Stimulated activated CD8-positive, alpha-beta memory T cell treated with anti-CD3 and anti-CD28 coated beads, Interleukin-15, amount 100 ng/mL, for 1 hour (primary cell): ENCODE measurements at places on chromosomes 2 and 18.

DNA sequence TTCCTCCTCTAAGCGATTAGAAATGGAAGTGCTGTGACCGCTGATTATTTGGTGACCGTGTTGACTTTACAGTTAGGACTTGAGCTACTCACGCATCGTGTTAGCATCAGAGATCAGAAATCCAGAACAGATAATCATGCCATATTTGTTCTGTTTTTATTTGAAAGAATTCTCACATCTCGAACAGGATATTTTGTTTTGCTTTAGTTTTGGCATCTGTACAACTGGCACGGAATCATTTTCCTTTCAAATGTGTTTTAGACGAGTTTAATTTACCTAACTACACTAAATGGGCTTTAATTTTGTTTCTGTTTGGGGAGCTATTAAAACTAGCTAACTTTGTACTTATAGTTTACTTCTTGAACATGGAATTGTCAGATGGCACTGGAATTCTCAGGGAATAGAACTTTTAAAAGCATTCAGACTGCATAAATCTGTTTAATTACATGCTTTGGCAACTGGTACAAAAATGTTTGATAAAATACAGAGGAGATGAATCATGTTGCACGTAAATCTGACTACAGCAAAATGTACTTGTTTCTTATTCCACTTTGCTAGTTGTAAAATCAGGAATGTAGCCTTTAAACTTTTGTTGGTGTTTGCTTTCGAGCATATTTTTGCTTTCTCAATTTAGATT, 1.4 kb downstream of the ITPRID2 start:
- no peak for DNase-seq

DNA sequence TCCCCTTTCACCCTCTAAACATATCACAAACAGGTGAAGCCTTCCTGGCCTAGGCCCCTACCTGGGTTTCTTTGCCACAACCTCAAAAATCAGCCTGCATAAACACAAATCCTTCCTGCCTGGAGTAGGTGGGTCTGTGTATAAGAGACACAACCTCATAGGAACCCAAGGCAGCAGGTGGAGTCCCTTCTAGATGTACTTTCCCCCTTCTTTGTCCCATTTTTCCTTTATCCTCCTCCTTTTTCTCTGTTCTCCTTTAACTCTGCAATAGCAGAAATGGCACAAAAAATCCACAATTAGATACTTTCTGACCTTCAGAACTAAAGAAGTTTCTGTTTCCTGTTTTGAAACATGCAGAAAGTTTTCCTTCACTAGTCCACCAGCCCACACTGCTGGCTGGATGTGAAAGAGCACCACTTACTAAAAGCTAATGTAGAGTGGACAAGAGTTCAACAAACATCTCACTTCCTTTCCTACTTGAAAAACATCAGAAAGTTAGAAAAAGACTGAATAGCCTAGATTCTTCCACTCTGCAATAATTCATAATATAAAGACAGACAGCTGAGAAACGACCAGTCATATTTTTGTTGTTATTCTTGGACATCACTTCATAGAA, 11.2 kb downstream of the SLC40A1 start:
- DNase-seq: no peak

- no peak for DNase-seq
These were observed 39.1 kb downstream of the TFCP2L1 start for GRCh38 chr2:121245913-121246312.

GRCh38 chr2:101364878-101365277, 22.4 kb downstream of the CREG2 start:
- no peak for DNase-seq

GRCh38 chr2:176115883-176116813, at the start of gene HOXD10:
TSS of gene HOXD10 (plus strand) at chr2:176116778. CDS start at chr2:176116834, 56 bp downstream.
- DNase-seq: no peak

- DNase-seq: no peak
These were observed 163.6 kb upstream of the COL3A1 start for GRCh38 chr2:188810586-188810985.

DNA sequence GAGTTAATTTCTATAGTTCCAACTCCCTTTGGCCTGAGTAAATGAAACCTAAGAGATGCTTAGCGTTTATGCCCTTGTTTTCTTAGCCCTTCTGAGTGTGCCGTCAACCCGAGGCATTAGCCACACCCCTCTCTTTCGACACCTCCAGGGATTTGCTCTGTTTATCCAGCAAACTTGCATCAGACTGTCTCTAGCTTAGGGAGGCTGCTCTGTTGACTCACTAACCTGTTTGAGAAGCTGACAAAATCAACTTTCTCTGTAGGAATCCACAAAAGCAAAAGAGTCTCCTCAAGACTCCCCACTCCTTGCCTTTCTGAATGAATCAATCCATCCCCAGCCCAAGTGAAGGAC, 317.6 kb downstream of the TNS1 start:
- no peak for DNase-seq

DNA sequence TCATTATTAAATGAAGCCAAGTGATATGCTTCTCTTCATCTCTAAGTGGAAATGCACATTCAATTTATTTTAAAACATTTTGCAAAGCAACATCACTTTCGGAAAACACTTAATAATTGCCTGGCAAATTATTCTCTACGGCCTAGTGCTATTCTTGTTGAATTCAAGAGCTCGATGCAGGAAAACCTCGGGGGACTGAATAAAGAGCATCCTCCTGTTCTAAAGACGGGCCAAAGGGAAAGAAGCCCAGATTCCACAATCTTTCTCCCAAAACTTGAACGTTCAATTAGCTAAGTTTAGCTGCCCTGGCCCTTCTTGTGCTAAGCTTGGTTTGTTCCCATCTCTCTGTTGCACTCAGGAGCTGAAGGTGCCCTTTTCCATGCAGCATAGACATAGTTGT, 23.2 kb upstream of the SEH1L start:
- no peak for DNase-seq

GRCh38 chr2:15591692-15592463, at the start of gene DDX1:
TSS of gene DDX1 (plus strand) at chr2:15591868. CDS start at chr2:15591934, 66 bp downstream.
- peak; percentile 69 for DNase-seq

GRCh38 chr2:117785740-117786139, 28.8 kb upstream of the DDX18 start:
- peak; percentile 14 for DNase-seq

GRCh38 chr2:239065962-239066361, 218.1 kb downstream of the TWIST2 start:
- DNase-seq: no peak

GRCh38 chr2:45291296-45291701, 282.0 kb upstream of the SIX2 start:
- no peak for DNase-seq

GRCh38 chr18:54181856-54182602, 42.4 kb downstream of the MBD2 start:
- DNase-seq: no peak

DNA sequence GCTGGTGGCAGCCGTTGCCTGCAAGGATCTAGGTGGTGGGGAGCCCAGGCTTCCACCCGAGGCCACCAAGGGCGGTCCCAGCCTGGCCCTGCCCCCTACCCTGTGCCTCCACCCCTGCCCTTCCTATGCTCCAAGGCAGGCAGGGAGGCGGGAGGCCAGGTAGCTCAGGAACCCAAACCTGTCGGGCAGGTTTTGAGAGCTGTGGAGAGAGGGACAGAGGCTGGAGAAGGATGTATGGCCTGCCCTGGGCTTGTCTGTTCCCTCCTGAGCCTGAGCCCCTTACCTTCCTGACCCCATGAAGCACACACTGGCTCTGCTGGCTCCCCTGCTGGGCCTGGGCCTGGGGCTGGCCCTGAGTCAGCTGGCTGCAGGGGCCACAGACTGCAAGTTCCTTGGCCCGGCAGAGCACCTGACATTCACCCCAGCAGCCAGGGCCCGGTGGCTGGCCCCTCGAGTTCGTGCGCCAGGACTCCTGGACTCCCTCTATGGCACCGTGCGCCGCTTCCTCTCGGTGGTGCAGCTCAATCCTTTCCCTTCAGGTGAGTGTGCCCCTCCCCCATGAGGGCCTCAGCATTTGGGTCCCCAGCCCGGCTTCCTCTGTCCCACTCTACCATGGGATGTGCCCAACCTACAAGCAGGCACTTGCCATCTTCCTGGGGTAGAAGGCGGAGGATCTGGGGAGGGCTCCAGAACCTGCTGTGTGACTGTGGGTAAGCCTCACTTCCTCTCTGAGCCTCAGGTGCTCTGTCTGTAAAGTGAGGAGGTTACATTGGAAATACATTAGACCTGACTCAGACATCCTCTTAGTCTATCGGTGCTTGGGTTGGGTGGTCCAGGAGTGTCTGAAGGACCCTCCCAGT, at the start of gene PROM2:
PROM2 (plus strand) TSS at position 159 of the 860 bp plus-strand sequence; CDS start at position 296, 137 bp downstream.
- DNase-seq: no peak

GRCh38 chr2:101307503-101307902, 998 bp downstream of the RNF149 start:
- no peak for DNase-seq

DNA sequence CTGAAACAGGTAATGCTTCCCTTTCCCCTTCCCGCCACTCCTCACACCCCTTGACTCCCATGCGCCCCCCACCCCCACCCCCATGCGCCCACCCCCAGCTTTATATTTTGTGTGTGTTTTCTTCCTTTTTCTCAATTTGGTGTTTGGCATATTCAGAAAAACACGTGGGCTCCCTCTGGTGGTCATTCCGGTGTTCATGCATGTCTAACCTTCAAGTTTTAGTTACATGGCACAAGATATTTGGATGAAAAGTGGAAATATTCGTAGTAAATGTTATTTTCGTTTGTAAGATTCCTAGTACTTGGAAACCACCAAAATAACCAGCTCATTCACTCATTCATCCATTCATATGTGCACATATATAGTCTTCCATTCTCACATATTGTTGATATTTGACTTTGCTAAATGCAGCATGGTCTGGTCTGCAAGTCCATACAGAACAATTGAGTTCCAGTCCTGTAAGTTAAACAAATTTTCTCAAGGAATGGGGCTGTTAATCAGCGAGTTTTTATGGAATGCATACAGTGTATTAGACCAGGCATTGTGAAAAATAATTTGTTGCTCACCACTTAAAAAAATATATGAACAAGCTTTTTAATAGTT, 143.6 kb upstream of the MAP3K20 start:
- DNase-seq: peak; percentile 41

DNA sequence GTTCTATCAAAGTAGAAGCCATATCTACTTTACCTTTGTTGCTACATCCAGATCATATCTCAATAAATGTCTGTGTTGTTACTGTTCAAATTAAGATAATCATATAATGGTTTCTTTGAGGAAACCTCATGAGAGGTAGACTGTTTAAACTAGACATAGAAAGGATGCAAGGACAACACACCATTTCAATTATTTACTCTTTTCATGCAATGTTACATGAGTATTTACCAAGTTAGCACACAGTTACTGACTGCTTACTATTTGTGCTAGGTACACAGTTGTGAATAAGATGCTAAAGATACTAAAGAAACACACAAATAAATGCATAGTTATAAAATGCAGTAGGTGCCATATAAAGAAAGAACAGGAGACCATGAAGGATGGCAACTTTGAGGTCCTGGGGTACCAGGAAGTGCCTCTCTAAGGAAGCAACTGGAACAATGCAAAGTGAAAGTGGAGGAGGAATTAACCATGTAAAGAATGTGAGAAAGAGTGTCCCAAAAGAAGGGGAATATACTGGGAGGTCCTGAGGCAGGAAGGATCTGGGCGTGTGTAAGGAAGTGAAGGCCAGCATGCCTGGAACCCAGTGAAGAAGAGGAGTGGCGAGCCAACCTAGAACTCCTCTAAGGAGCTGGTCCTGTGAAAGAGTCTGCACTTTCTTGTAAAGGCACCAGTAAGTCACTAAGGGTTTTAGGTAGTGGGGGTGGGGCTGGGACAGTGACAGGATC, 39.4 kb downstream of the RBMS1 start:
- DNase-seq: no peak

DNA sequence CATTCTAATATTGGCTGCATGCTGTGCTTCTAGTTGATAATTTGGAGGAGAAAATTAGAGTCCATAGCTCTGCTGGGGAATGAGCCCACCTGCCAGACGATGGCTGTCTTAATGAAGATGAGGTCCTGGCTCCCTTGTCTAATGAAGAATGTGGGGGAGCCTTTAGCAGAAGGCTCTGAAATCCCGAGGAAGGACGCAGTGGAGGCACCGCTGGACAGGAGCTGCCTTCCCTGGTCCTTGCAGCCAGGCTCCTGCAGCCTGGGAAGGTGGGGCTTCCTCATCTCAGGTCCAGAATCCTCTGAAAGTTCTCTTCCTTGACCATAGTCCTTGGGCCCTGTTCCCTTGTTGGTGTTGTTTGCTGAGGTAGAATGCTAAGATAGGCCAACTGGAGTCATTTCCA, 208.3 kb downstream of the AGAP1 start:
- DNase-seq: no peak

- no peak for DNase-seq
These were observed 26.2 kb downstream of the TRIB2 start for GRCh38 chr2:12742891-12743290.

DNA sequence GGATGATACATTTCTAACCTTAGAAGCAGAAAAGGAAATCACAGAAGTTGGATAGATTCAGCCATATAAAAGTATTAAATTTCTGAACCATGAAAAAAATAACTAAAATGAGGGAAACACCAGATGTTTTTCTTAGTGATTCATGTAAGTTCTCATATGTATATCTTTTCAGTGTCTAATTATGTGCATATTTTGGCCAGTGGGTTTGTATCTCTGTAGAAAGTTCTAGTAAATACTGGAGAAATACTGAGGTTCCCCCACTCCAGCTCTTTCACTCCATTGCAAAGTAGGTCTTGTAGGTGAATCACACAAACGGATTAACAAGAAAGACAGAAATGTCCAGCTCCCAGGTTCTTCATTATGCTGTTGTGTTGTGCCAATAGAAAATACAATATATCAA, 222.3 kb downstream of the NEDD4L start:
- no peak for DNase-seq

DNA sequence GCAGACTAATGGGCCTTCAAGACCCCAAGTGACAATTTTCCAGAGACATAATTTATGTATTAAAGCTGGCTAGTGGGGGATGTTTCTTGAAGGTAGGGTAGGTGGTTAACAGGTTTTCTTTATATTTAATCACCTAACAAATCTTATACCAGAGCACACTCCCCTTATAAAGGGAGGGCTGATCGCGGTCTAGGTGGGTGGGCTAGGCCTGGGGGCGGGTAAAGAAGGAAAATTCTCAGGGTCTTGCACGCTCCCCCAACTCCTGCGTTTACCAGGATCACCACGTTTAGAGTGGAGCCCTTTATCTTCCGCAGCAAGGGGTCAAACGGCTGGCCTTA, 19.9 kb upstream of the CXXC1 start:
- DNase-seq: no peak

DNA sequence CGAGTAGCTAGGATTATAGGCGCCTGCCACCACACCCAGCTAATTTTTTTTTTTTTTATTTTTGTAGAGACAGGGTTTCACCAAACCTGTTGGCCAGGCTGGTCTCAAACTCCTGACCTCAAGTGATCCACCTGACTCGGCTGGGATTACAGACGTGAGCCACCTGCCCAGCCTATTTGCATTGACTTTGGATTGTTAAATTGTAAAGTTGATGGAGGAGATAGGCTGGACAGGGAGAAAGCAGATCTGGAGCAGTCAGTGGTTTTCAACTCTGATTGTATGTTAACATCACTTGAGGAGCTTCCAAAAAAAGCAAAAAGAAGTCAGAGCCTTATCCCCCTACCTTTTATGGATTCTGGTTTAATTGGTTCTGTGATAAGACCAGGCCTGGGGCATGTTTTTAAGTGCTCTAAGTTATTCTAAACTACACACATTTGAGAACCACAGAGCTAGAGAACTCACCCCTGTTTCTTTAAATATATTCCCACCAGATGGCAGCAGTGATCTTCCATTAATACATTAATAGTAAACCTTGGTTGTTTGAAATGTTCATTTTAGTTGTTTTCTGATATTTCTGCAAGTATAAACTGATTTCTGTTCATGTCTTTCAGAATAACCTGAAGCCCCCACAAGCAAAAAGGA, 7.5 kb downstream of the C2orf49 start:
- no peak for DNase-seq

- no peak for DNase-seq
These were observed 152.2 kb downstream of the PID1 start for GRCh38 chr2:229118927-229119326.
